ENCODE measurements at places on chromosomes 5 and 9. TPM values are rescaled to one million over a fixed set of nuclear protein-coding genes. Genes with fewer than 3 reads are reported as not detected.
A peak's percentile ranks its signal among the peaks of the same experiment; 100 is the strongest.

The STING1 gene
- 17.7 TPM for total RNA-seq

GRCh38 chr5:2715856-2716255, 35.6 kb downstream of the IRX2 start:
- no peaks in the 10 kb centered on the region for H3K36me3 ChIP-seq
- H3K27me3 ChIP-seq: no peaks in the 10 kb centered on the region
- no peaks in the 10 kb centered on the region for H3K4me1 ChIP-seq
- H3K27ac ChIP-seq: no peak overlapping the region
- no peak for DNase-seq
- H3K4me3 ChIP-seq: no peak overlapping the region

- no peaks in the 10 kb centered on the region for H3K27me3 ChIP-seq
- no peaks in the 10 kb centered on the region for H3K4me1 ChIP-seq
- H3K4me3 ChIP-seq: no peak overlapping the region
- no peak for DNase-seq
- H3K27ac ChIP-seq: no peak overlapping the region
Measured at GRCh38 chr9:137352511-137353222, 50.6 kb upstream of the NRARP start.

The PRELID2 gene
- 20.1 TPM for total RNA-seq

DNA sequence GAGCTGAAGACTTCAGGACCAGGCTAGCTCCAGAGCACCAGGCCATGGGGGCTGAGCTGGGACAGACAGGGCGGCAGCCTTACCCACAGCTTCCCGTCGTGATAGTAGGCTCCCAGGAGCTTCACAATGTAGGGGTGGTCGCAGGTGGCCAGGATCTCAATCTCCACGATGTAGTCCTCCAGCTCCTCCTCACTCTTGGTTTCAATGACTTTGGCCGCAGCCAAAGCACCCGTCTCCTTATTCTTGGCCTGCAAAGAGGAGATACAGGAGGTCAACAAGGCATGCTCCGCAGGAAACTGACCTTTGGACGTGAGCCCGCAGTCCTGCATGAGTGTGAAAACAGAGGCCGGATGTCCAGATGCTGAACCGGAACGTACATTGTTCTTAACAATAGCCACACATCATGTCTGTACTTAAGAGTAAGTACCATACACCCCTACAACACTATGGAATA, 31.5 kb downstream of the STK10 start:
- H3K4me1 ChIP-seq: no peaks in the 10 kb centered on the region
- no peak overlapping the region for H3K4me3 ChIP-seq
- H3K27me3 ChIP-seq: no peaks in the 10 kb centered on the region
- H3K27ac ChIP-seq: no peak overlapping the region

The PCDHB10 gene
- total RNA-seq: not detected

GRCh38 chr5:135372654-135373381, 26.2 kb downstream of the MACROH2A1 start:
- peaks cover 13% of the 10 kb centered on the region for H3K36me3 ChIP-seq
- H3K27me3 ChIP-seq: no peaks in the 10 kb centered on the region
- no peak for DNase-seq
- H3K27ac ChIP-seq: no peak overlapping the region
- no peaks in the 10 kb centered on the region for H3K4me1 ChIP-seq
- H3K4me3 ChIP-seq: no peak overlapping the region

The ABO gene
- total RNA-seq: 1.2 TPM

GRCh38 chr5:68962757-68963484, 130.9 kb upstream of the SLC30A5 start:
- no peaks in the 10 kb centered on the region for H3K4me1 ChIP-seq
- peak; percentile 53 for DNase-seq
- no peak overlapping the region for H3K4me3 ChIP-seq
- H3K27ac ChIP-seq: no peak overlapping the region

GRCh38 chr9:85884256-85884655, 56.7 kb upstream of the NAA35 start:
- H3K27me3 ChIP-seq: no peaks in the 10 kb centered on the region
- DNase-seq: no peak
- H3K27ac ChIP-seq: no peak overlapping the region
- H3K4me1 ChIP-seq: no peaks in the 10 kb centered on the region
- no peaks in the 10 kb centered on the region for H3K36me3 ChIP-seq

- H3K36me3 ChIP-seq: no peaks in the 10 kb centered on the region
- H3K27me3 ChIP-seq: no peaks in the 10 kb centered on the region
- no peak overlapping the region for H3K27ac ChIP-seq
- DNase-seq: no peak
- H3K4me3 ChIP-seq: no peak overlapping the region
- H3K4me1 ChIP-seq: no peaks in the 10 kb centered on the region
Measured at GRCh38 chr5:41118177-41118576, 47.0 kb upstream of the MROH2B start.

The KIF4B gene
- total RNA-seq: 0.12 TPM

The HCN1 gene
- total RNA-seq: 0.10 TPM

The ANKRD34B gene
- total RNA-seq: not detected

DNA sequence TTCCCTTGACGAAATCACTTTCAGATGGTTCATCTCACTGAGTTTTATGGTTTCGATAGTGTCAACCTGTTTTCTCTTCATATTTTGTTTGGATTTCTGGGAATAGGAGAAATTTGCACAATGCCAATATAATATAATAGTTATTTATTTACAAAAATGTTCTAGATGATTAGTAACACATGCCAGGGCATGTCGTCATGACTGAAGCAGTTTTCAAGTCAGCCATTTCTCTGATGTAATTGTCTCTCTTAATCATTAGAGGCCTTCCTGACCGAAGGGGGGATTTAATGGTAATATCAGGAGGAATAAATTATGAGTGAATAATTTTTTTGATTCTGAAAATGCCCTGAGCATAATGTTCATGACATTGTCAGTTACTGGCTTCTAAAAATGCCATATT, 246.5 kb upstream of the ATP10B start:
- no peaks in the 10 kb centered on the region for H3K27me3 ChIP-seq
- no peak overlapping the region for H3K4me3 ChIP-seq
- no peak for DNase-seq
- H3K4me1 ChIP-seq: no peaks in the 10 kb centered on the region
- H3K27ac ChIP-seq: no peak overlapping the region
- no peaks in the 10 kb centered on the region for H3K36me3 ChIP-seq

GRCh38 chr9:111662576-111663300, 1.3 kb downstream of the GNG10 start:
- peak overlapping the region; percentile 55 for H3K27ac ChIP-seq
- H3K36me3 ChIP-seq: peaks cover 4% of the 10 kb centered on the region
- H3K27me3 ChIP-seq: no peaks in the 10 kb centered on the region
- DNase-seq: no peak
- H3K4me1 ChIP-seq: peaks cover 16% of the 10 kb centered on the region
- peak overlapping the region; percentile 86 for H3K4me3 ChIP-seq

Measured in HCT116 (cell line).